ENCODE measurements at places on chromosomes 11 and 22.

- DNase-seq, result no peak
These were observed 10.6 kb downstream of the CPT1A start for GRCh38 chr11:68831124-68831523.

DNA sequence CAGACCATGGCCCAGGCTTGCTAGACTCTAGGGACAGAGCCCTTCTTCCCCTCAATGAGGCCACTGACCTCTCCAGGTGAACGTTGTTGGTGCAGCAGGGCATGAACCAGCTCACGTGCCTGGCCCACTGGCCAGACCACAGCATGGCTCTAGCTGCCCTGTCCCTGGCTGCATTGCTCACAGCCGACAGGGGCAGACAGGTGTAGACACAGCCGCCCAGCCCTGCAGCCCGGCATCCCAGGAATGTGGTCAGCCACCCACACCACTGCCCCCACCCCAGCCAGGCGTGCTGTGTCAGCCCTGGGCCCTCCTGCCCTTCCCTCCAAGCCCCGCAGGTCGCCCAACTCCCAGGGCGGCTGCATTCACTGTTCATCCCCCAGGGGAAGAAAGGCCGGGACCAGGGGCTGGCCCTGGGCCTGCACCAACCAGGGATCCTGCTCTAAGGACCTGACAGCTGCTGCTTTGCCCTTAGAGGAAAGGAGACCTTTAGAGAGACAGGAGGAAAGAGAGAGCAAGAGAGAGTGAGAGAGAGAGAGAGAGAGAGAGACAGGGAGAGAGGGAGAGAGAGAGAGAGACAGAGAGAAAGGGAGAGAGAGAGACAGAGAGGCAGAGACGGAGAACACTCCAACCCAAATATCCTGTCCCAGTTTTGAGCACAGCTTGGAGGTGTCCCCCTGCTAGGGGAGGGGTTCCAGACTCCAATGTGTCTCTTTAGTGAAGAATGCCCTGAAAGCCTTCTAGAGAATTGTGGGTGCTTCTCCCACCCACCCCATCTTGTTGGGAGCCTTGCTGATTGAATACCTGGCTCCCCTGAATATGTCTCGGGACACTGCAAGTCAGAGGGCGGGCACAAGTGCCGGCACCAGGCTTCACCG, 44.2 kb upstream of the LINC01488 start:
- DNase-seq, result no peak

- DNase-seq, result no peak
These were observed 88.3 kb downstream of the AMOTL1 start for GRCh38 chr11:94856443-94856842.

GRCh38 chr11:66002648-66003225, 434 bp downstream of the BANF1 start:
- DNase-seq, result peak; percentile 65

DNA sequence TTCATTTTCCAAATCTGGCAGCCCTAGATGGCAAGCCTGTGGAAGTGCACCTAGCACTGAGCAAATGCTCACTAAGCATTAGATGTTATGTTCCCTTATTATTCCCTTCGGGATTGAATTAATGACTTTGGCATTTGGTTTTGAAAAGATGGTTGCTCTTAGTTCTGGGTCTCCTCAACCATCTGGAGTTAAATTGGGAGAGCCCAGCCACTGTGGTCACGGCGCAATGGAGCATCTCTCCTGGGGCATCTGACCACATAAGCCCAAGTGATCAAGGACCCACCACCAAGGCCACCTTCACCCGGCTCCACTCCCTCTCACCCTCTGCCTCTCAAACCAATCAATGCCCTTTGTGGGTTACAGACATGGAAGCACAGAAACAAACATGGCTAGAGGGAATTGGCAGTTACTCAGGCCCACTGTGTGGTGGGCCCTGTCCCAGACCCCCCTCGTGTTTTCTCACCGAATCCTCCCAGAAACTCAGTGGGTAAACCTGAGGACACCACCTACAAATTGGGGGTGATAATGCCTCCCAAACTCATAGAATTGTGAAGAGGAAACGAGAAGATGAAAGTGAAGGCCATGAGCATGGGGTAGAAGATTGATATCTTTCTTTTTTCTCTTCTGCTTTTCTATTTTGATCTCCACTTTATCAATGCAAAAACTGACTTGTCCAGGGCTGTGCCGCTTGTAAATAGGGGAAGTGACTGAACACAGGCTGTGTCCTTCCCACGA, 52.2 kb downstream of the IRAG1 start:
- DNase-seq, result no peak

DNA sequence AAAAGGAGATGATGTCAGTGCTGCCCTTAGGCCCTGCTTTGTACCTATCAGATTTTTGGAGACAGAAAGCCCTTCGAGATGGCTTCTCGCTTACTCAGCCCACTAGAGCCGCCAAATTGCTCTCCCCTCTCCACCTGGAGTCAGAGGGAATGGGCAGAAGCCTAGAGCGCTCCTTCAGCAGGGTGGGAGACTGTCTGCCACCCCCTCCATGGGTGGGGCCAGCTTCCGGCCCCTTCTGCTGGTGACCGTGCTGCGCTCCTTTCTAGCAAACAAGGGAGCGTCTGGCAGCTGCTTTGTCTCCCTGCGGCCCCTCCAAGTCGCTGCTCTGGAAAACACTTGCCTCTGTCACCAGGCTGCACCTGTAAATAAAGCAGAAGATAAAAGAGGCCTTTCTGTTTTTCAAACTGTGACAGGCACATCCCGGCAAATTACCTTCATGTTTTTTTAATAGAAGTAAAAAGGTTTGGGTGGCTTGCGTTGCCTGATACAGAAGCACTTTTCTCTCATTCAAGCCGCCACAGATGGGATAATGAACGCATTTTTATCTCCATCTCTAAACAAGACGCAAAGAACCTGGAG, 145.7 kb upstream of the NECTIN1 start:
- no peak for DNase-seq

- DNase-seq, result no peak
These were observed 6.9 kb downstream of the OR8B12 start for GRCh38 chr11:124536520-124536919.

Data from GM18507 (cell line).